ENCODE measurements at places on chromosomes 3 and 15.

DNA sequence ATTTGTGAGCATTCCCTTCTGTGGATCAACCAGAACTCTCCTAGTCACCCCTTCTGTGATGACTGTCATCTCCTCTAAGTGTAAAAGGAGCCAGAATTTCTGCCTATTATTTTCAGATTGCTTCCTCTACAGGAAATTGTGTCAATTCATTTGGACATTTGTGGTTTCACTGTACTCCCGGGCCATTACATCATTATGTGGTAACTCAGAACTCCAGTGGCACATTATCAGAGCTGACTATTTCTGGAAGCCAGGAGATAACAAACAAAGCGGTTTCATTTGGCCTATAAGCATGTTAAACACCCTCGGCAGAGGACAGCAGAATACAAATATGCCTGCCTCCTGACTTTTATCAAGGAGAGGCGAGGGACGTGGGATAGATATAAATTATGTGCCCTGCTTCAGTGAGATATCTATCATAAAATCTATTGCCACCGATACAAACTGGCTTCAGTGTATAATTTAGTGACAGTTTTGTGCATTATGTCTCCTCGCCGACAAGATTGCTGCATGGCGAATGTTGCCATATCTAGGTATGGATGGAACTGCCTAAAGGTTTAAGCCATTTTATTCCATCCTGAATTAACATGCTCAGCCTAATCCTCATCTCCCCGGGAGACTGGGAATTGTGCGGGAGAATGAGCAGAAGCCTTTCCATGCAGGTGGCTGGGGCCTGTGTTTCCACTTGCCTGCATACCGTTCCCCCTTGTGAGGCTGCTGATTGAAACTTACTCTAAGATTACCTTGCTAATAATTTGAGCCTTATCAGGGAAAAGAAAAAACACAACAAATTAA, 193.4 kb upstream of the SEMA6D start:
- H3K27ac ChIP-seq, result no peak overlapping the region
- DNase-seq, result no peak
- no peaks in the 10 kb centered on the region for H3K27me3 ChIP-seq
- no peaks in the 10 kb centered on the region for H3K36me3 ChIP-seq
- H3K4me3 ChIP-seq, result no peak overlapping the region
- no peaks in the 10 kb centered on the region for H3K4me1 ChIP-seq

- H3K27me3 ChIP-seq, result no peaks in the 10 kb centered on the region
- DNase-seq, result no peak
- no peak overlapping the region for H3K4me3 ChIP-seq
These were observed 8.5 kb upstream of the LSAMP start for GRCh38 chr3:116453666-116454346.

DNA sequence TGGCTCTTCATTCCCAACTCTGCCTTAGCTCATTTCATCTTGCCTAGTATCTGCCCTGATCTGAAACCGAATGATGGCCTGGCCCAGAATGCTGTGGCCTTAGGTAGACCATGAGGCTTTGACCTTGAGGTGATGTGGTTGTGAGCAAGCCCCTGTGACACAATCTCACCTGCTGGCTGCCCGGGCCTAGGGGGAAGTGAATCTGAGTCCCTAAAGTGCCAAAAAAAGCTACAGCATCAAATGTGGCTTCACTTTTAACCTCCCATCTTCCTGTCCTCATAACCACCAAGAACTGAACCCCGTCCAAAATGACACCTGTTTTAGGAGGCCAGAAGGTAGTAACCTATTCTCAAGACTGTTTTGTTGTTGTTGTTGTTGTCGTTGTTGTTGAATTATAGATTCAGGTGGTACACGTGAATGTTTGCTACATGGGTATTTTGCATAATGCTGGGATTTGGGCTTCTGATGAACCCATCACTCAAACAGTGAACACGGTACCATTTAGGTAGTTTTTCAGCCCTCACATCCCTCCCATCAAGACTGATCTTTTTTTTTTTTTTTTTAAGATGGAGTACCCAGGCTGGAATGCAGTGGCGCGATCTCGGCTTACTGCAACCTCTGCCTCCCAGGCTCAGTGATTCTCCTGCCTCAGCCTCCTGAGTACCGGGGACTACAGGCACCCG, 54.6 kb downstream of the MCCC1 start:
- no peak overlapping the region for H3K4me3 ChIP-seq
- H3K4me1 ChIP-seq, result no peaks in the 10 kb centered on the region
- H3K27ac ChIP-seq, result no peak overlapping the region
- H3K27me3 ChIP-seq, result no peaks in the 10 kb centered on the region

DNA sequence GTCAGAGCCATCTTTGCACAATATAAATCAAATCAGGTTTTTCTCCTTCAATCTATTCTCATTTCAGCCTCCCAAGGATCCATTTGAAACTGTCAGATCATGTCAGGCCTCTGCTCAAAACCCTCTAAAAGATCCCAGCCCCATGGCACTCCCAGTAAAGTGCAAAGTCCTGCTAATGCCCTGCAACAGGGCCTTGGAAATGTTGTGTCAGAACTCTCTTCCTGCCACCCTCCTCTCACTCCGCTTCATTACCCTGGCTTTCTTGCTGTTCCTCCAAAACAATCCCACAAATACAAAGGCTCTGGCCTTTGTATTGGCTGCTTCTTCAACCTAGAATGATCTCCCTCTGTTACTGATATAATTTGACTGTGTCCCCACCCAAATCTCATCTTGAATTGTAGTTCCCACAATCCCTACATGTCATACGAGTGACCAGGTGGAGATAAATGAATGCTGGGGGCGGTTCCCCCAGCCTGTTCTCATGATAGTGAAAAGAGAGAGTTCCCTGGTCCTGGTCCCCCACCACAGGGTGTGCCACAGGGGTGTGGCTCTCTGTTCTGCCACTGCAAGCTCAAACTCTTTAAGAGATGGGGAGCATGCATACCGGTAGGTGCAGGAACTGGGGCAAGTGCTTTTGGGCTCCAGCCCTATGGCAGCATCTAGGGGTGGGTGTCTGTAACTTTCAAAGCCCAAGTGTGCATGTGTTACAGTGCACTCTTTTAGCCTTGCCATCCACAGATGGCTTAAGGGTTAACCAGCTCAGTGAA, 22.9 kb upstream of the TRA2B start:
- peaks cover 8% of the 10 kb centered on the region for H3K4me1 ChIP-seq
- H3K27me3 ChIP-seq, result peaks cover 5% of the 10 kb centered on the region
- H3K4me3 ChIP-seq, result no peak overlapping the region
- no peak overlapping the region for H3K27ac ChIP-seq
- H3K36me3 ChIP-seq, result no peaks in the 10 kb centered on the region

- no peaks in the 10 kb centered on the region for H3K4me1 ChIP-seq
- no peaks in the 10 kb centered on the region for H3K27me3 ChIP-seq
- H3K36me3 ChIP-seq, result no peaks in the 10 kb centered on the region
- no peak for DNase-seq
- no peak overlapping the region for H3K27ac ChIP-seq
These were observed 92.6 kb upstream of the KCNMB2 start for GRCh38 chr3:178443634-178444033.

DNA sequence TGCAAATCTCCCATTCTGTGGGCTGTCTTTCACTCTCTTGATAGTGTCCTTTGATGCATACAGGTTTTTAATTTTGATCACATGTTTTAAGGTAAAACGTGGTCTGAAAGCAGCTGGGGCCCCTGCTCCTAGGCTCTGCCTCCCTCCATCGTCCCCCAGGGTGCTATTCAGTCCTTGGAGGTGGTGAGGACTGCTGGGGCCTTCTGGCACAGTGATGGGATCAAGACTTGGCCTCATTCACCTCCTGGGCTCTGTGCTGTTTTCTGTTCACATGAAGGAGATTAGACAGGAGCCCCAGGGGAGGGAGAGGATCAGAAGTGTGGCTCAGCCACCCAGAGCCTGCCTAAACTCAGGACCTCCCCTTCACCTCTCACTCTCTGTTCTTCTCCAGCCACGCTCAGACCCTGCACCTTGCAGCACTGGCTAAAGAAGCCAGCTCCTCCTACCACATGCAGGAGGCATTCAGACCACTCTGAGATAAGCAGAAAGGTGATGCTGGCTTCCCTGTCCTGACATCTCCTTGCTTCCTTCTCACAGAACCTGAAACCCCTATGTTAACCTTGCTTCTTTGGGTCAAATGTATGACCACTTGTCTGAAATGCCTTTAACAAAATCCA, 43.9 kb downstream of the PAQR5 start:
- no peaks in the 10 kb centered on the region for H3K36me3 ChIP-seq
- H3K27me3 ChIP-seq, result no peaks in the 10 kb centered on the region
- no peak overlapping the region for H3K27ac ChIP-seq
- DNase-seq, result no peak
- H3K4me1 ChIP-seq, result no peaks in the 10 kb centered on the region

- H3K36me3 ChIP-seq, result no peaks in the 10 kb centered on the region
- no peak for DNase-seq
- no peak overlapping the region for H3K27ac ChIP-seq
- H3K27me3 ChIP-seq, result no peaks in the 10 kb centered on the region
- no peak overlapping the region for H3K4me3 ChIP-seq
- H3K4me1 ChIP-seq, result no peaks in the 10 kb centered on the region
These were observed 26.2 kb downstream of the RARB start for GRCh38 chr3:25454005-25454927.

- DNase-seq, result no peak
- no peak overlapping the region for H3K4me3 ChIP-seq
- H3K27ac ChIP-seq, result no peak overlapping the region
- no peaks in the 10 kb centered on the region for H3K4me1 ChIP-seq
- peaks cover 46% of the 10 kb centered on the region for H3K36me3 ChIP-seq
These were observed 14.5 kb upstream of the HYKK start for GRCh38 chr15:78492872-78493271.

DNA sequence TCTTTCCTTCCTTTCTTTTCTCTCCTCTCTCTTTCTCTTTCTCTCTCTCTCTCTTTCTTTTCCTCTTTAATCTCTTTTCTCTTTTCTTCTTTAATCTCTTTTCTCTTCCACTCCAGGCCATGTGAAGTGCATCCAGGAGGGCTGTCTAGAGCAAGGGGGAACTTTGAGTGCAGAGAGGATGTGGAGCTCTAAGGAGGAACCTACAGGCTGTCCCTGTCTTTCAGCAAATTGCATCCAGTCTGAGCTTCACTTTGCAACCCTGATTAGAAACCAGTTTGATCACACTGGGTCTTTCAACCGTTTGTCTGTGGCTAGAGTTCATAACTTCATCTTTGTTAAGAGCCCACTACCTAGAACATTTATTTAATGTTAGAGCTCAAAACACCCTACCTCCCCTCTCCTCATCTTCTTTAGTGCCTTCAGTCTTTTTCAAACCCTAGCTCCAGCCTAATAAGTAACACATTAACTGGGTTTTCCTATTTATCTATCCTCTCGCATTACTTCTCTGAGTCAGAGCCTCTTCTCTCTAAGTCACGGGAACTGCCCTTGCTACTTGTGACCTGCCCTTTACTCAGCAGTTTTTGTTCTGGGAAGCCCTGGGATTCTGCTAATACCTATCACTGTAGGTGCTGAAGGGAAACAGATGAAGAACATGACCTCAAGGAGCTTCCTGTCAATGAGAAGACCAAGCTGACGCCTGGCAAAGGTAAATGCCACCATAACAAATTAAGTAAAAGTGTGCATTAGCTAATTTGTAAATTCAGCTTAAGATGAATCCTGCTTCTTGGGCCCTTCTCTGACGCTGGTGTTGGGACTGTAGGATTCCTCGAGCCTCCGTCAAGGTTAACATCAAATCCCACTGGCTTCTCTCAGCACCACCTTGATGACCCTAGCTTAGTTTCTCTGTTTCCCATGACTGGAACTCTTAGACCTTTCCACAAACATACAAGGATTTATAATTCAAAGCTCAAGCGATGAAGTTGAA, at the start of gene GCNT3:
Gene GCNT3 (plus strand): TSS at position 508 of the 985 bp plus-strand sequence. CDS start 6,456 bp downstream, outside the sequence.
- no peaks in the 10 kb centered on the region for H3K27me3 ChIP-seq
- no peak within 1 kb of the TSS for H3K27ac ChIP-seq
- peaks cover 3% of the 10 kb centered on the region for H3K4me1 ChIP-seq
- DNase-seq, result no peak

GRCh38 chr3:126434264-126434590, 39.5 kb downstream of the CFAP100 start:
- no peaks in the 10 kb centered on the region for H3K4me1 ChIP-seq
- H3K27ac ChIP-seq, result no peak overlapping the region
- no peak overlapping the region for H3K4me3 ChIP-seq
- H3K36me3 ChIP-seq, result peaks cover 24% of the 10 kb centered on the region

DNA sequence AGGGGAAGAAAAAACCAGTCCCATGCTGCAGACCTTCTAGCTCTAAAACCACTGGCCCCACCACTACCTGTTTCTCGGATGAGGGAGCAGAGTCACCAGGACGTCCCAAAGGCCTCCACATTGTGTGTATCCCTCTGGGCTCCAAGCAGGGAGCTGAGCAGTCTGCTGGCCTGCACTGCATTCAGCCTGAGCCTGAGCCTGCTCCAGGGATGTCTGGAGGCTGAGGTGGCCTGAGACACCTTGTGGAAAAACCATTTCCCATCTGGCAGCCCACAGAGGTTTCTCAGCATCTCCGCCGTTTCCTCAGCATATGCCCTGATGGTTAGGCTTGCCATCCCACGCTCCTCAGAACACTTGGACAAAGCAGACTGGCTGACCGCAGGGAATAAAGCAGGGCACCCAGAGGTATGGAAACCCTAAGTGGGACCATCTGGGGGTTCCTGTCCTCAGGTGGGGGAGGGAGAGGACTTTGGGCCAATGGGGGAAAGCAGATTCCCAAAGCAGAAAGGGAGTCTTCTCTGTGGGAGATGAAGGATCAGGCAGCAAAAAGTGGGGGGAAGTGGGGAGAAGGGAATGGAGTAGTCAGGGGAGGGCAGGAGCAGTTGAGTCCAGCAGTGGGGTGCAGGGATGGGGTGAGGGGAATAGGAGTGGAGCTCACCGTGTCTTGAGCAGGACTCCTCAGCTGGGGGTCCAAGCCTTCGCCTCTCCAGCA, at the start of gene CILP:
Gene CILP (minus strand): TSS at position 704 of the 712 bp plus-strand sequence. CDS start 1,718 bp downstream, outside the sequence.
- H3K4me3 ChIP-seq, result no peak within 1 kb of the TSS
- no peak for DNase-seq
- no peaks in the 10 kb centered on the region for H3K36me3 ChIP-seq
- no peak within 1 kb of the TSS for H3K27ac ChIP-seq

- H3K27ac ChIP-seq, result no peak overlapping the region
- no peak overlapping the region for H3K4me3 ChIP-seq
- no peaks in the 10 kb centered on the region for H3K36me3 ChIP-seq
- no peak for DNase-seq
These were observed 14.9 kb upstream of the DPH6 start for GRCh38 chr15:35560870-35561269.

- H3K4me1 ChIP-seq, result no peaks in the 10 kb centered on the region
- H3K27ac ChIP-seq, result no peak overlapping the region
- no peak overlapping the region for H3K4me3 ChIP-seq
- DNase-seq, result no peak
- no peaks in the 10 kb centered on the region for H3K27me3 ChIP-seq
- H3K36me3 ChIP-seq, result no peaks in the 10 kb centered on the region
These were observed 264.8 kb upstream of the ZPLD1 start for GRCh38 chr3:102169915-102170479.

GRCh38 chr3:176522436-176522835, 674.8 kb downstream of the TBL1XR1 start:
- no peaks in the 10 kb centered on the region for H3K4me1 ChIP-seq
- H3K27me3 ChIP-seq, result no peaks in the 10 kb centered on the region
- no peak overlapping the region for H3K4me3 ChIP-seq
- DNase-seq, result no peak
- no peaks in the 10 kb centered on the region for H3K36me3 ChIP-seq
- H3K27ac ChIP-seq, result no peak overlapping the region

All from CD4-positive, alpha-beta memory T cell (primary cell).